Osteoblast (primary cell): ENCODE measurements at places on chromosomes 3 and 15.
A peak's percentile ranks its signal among the peaks of the same experiment; 100 is the strongest.

DNA sequence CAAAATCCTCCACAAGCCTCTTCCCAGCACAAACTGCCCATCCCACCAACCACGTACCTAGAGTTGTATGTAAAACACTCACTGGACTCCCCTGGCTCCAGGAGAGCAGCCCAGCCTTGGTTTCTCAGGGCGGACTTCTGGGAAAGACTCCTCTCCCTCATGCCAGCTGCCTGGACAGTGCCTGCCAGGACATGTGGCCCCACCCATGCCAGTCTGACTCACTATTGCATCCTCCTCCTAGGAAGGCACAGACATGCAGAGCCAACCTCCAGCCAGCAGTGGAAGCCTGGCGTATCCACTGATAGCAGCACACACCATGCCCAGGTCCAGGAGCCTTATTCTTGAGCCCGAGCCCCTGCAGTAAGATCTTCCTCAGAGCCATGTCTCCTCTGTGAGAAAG, 8.6 kb downstream of the PKM start:
- peaks cover 74% of the 10 kb centered on the region for H3K36me3 ChIP-seq
- peak overlapping the region; percentile 71 for H3K27ac ChIP-seq
- H3K27me3 ChIP-seq: no peaks in the 10 kb centered on the region
- DNase-seq: peak; percentile 62

DNA sequence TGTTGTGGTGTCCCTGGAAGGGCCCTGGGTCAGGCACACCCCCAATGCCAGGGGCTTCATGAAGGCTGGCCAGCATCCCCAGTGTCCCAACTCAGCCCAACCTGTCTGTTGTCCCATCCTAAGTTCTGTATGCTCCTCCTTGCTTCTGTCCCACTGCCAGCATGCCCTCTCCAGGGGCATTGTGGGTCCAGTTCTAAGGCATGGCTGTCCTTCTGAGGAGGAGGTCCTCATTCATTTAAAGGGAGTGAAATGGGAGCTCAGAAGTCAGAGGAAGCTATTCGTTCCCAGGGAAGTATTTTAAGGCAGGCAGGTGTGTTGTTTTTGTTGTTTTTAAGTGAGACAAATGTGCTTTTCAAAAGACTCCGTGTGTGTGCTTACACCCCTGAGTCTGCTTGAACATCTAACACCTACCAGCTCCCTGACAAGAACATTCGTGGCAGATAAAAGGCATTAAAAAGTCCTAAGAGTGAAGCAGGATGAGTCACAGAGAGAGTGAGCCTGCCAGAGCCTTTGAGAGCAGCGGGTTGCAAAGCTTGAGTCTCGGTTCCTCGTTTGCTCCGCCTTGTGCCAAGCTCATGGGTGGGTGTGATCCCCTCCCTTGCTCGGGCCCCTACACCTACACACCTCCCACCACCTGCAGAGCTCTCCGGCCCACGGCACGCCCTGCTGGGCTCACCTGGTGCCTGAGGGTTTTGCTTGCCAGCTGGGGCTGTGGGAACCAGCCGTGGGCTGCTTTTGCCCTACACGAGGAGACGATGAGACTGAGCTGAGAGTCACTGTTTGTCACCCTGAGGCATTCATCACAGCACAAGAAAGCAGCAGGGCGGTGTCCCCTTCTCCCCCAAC, 183.4 kb upstream of the TOPAZ1 start:
- peaks cover 9% of the 10 kb centered on the region for H3K4me1 ChIP-seq
- peak; percentile 92 for DNase-seq
- H3K36me3 ChIP-seq: no peaks in the 10 kb centered on the region
- H3K27me3 ChIP-seq: no peaks in the 10 kb centered on the region
- no peak overlapping the region for H3K27ac ChIP-seq

- H3K36me3 ChIP-seq: peaks cover 77% of the 10 kb centered on the region
- no peak overlapping the region for H3K4me3 ChIP-seq
Observed at GRCh38 chr3:27378331-27378730, 9.1 kb upstream of the NEK10 start.

GRCh38 chr3:63132461-63133250, 145.5 kb upstream of the SYNPR start:
- H3K27ac ChIP-seq: no peak overlapping the region
- no peaks in the 10 kb centered on the region for H3K27me3 ChIP-seq
- no peaks in the 10 kb centered on the region for H3K36me3 ChIP-seq

DNA sequence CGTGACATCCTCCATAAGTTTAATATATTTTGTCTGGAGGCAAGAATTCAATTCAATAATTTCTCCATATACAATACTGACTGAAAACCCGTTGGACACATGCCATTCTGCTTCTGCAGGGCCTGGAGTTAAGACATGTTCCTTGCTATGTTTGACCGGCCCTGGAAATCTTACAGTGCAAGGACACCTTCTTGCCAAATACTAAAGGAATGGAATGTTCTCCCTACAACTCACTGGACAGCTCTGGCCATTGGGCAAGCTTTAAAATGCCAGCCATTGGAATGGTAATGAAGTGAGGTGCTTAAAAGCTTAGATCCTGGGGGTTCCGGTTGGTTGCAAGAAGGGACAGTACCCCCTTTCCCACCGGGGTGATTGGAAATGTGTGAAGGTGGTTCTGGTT, 329.8 kb upstream of the PROK2 start:
- no peak overlapping the region for H3K4me3 ChIP-seq
- no peak overlapping the region for H3K27ac ChIP-seq
- H3K4me1 ChIP-seq: no peaks in the 10 kb centered on the region
- no peaks in the 10 kb centered on the region for H3K36me3 ChIP-seq
